ENCODE measurements at places on chromosomes 2 and 18. TPM values are rescaled to one million over a fixed set of nuclear protein-coding genes. Genes with fewer than 3 reads are reported as not detected.

DNA sequence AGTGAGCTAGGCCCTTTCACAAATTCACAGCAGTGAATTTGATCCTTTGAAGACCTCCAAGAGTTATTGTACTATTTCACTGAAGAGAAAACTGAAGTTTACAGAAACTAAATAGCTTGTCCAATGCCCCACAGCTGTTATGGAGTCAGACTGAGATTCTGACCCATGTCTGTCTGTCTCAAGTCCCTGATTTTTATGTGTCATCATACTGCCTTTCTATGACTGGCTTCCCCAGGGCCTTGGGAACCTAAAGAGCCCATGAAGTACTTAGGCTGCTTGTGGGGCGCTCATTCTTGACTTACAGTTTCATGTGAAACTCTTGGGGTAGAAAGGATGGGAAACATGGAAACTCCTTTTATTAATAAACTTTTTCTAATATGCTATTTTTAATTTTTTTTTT, 107.7 kb downstream of the ATL2 start:
- DNase-seq: no peak

DNA sequence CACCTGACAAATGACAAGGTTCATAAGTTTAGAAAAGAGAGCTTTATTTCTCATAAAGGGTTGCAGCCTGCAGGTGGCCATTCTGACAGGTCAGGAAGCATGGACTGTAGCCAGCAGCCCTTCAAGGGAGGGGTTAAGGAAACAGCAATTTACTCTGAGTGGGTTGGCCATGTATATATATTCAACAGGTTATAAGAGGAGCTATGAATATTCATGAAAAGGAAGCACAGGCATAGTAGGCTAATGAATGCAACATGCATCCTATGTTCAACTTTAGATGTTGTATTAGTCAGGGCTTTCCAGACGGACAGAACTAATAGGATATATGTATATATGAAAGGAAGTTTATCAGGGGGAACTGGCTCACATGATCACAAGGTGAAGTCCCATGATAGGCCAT, 20.6 kb downstream of the RNU2-63P start:
- no peak for DNase-seq

- no peak for DNase-seq
Measured at GRCh38 chr2:26034637-26034992, 731 bp downstream of the RAB10 start.

- DNase-seq: no peak
Measured at GRCh38 chr2:163175294-163175693, 336.7 kb upstream of the KCNH7 start.

GRCh38 chr18:79934311-79935097, 16.9 kb downstream of the SLC66A2 start:
- DNase-seq: no peak

DNA sequence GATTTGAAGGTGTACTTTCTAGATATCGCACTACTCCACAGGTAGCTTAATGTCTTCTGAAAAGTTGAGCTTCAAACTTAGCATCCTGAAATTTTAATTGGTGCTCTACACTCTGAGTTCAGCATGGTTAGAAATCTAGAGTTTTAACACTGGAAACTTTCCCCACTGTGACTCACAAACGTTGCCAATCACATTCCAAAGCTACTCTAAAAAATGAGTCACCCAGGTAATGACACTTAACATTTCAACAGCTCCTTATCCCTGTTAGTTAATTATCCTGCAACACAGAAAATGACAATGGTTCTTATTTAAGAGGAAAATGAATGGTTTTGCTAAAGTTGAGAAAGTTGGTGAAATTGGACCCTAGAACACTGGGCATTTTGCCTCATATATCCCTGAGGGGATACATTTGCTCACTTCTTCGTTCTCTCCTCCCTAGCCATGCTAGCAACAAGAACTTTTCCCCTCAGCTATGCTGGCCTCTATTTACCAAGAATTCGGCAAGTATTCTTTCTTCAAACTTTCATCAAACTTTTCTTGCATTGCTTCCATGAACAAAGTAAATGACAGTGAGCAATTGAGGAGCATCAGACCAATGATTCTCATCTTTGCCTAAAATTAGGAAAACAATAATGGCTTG, 1024.1 kb upstream of the KLHL29 start:
- DNase-seq: no peak

DNA sequence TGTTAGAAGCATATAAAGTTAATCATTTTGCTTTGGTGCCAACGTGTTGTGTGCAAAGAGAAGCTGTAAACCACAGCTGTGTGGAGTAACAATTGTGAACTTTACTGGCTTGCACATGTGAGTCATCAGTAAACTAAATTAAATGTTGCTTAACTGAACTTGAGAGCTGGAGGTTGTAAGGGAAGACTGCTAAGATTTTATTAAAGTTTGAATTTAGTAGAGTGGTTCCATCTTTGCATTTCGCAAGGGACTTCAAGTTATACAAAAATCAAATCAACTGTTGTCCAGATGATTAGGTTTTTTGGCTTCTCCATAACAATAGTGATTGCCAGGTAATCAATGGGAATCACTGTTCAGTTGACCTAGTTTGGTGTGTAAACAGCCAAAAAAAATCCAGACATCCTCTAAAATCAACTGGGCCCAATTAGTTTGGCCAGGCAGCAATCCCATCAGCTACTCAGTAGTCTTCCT, 247.4 kb downstream of the MYO3B start:
- no peak for DNase-seq

- no peak for DNase-seq
Measured at GRCh38 chr18:65527879-65528633, 222.8 kb upstream of the CDH7 start.

DNA sequence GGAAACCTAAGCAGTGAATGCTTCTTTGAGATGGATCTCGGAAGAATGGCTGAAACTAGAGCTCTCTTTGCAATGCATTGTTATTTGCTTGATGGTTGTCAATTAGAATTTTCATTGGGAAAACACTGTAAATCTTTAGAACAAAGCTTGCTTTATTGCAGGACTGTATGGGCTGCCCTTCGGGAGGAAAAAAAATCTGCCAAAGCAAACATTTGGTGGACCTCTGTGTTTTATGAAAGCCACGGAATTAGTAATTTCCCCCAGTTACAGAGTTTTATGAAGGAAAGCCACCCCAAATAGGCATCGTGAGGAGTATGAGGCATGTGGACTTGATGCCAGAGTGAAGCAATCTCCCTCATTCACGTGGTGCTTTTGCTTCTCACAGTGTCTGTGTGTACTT, 33.5 kb downstream of the RHBDD1 start:
- no peak for DNase-seq

DNA sequence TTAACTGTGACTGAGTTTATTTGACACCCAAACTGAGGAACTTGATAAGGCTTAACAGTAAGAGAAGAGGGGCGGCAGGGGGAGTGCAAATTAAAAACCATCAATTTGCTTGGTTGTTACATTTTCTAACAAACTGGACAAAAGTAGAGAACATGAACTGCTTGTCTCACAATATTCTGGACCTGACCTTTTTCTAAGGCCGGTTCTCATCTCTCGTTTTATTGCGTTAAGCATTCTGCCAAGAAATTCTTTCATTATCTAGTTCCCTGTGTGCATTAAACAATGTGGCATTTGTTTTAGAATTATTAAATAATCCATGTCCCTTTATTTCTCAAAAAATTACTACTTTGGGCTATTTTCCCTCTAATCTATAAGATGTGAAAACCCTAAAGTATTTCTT, 565.2 kb upstream of the PKDCC start:
- no peak for DNase-seq

DNA sequence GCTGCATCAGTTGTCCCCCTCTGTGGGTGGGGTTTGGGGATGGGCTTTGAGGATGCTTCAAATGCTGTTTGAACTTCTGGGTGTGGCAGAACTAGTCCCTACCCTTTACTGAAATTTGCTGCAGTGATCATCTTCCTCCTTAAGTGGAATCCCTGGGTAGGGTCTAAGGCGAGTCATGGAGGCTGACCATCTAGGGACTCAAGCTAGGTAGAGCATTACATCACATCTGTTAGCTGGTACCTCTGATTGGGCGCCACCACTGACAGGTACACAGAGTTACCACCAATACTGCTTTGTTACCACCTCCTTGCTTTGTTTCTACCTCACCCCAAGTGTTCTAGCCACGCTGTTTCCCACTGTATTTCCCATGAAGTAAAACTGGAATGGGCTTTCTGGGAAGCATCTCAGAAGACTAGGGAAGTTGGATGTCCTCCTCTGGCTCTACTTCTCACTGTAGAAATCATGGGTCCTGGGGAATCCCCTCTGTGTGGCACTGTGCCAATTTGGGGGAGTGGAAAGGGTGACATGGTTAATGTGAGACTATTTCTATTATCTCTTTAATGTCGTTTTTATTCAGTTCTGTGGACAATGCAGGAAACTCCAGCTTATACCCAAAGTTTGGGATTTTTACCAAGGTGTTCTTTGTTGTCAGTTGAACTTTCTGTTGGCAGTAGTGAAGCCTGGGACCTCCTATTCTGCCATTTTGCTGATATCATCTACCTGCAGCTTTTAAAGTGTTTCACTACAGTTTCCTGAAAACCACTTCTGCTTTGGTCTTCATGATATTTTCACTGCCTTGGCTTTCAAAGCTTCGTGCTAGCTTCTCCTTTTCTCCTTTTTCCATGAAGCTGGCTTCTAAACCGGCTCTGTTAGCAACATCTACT, 14.5 kb upstream of the SULT1C4 start:
- DNase-seq: no peak

GRCh38 chr2:71455741-71456569, 2.6 kb downstream of the DYSF start:
- DNase-seq: no peak

DNA sequence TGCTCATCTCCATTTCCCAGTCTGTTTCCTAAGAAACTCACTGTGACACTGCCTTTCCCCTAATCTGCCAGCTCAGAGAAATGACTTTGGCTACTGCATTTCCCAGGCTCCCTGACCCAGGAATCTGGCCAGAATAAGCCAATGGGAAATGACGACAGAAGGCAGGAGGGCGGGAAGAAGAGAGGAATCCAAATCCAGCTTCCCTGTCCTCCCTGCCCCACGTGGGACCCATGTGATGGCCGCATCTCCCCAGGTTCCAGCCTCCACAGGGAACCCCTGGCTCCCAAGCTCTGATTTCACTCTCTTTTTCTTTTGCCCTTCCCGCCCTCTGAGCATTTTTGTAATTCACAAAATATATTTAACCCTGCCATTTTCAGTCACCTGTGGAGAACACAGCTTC, 37.8 kb upstream of the RAB12 start:
- no peak for DNase-seq

- DNase-seq: no peak
Measured at GRCh38 chr2:186569897-186570296, 20.0 kb upstream of the ITGAV start.

GRCh38 chr2:109246176-109246575, 117.2 kb downstream of the SH3RF3 start:
- no peak for DNase-seq

- no peak for DNase-seq
Measured at GRCh38 chr2:36423172-36423571, 67.6 kb downstream of the CRIM1 start.

DNA sequence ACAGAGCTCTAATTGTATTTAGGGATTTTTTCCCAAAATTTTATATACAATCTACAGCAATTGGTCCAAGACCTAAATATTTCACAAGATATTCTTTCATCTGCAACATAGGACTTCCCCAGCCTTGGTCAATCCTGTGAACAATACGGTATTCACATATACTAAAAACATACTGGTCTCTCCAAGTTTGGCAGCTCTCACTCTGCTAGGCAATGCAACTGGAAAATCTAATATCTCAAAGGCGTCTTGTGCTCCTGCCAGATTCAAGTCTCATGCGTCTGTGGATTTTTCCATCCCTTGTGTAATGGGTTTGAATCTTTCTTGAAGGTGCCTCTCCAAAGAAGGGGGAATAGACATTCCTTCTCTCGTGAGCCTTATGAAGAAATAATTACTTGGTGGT, 27.4 kb upstream of the MBOAT2 start:
- no peak for DNase-seq

DNA sequence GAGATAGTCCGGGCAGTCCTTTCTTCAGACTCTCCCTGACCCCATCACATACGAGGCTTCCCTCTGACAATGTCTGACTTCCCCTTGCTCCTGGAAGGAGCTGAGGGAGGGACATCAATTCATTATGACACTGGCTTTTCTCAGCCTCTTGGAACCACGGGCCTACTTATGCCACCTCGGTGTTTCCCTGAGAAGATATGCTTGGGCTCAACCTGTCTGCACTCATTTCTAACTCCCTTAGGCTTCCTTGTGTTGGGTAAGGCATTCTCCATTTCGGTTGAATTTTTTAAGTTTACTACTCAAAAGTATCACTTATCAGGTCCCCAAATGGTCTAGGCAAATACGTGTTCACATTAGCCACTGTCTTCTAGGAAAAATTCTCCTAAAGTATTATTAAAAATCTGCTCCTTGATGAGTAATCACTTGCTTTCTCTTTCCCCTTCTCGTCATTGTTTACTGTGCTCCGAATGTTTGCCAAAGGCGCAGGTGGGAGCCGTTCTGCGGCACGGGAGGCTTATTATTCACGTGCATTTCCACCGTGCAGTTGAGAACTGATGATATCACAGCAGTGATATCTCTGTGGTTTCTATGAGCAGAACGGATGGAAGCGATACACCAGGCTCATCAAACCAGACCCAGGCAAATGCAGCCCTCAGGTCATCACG, 33.1 kb downstream of the ARL4C start:
- DNase-seq: no peak

DNA sequence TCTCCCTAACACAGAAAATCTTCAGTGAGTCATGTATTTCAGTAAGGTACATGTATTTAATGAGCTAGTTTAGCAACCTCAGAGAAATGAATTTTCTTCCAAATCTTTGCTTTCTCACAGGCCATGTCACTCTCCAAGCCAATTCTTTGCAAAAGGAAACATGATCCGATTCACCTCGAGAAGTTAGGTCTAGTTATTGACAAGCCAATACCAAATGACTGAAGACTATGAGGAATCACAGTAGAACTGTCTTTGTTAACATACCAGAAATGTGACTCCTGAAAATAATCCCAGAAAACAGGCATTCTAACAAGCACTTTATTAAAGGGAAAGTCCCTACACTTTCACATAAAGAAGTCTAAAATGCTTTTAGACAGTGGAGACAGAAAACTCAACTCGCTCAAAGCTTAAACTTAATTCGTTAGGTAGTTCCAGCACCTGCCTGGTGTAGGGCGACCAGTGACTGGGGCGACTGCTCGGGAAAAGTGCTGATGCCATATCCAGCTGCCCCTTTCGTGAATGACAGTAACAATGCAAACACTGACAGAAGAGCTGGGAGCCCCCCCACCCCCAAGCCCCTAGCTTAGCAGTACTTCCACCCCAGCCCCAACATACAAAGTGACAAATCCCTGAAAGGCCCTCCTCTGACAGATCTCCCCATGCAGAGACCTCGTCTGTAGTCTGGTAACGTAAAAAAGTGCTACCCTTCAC, 1.8 kb downstream of the MEMO1 start:
- DNase-seq: no peak

NDUFS1 gene
- 61.5 TPM for total RNA-seq

PLA2R1 gene
- 14.8 TPM for total RNA-seq

TMEM163 gene
- not detected for total RNA-seq

CMPK2 gene
- 4.5 TPM for total RNA-seq

IL1R1 gene
- 13.3 TPM for total RNA-seq

KCNG2 gene
- total RNA-seq: not detected

STK36 gene
- total RNA-seq: 127 TPM

CYS1 gene
- total RNA-seq: 1.4 TPM

DCC gene
- 1.0 TPM for total RNA-seq

SFTPB gene
- not detected for total RNA-seq
